ENCODE measurements at places on chromosomes 11 and 22. TPM values are rescaled to one million over a fixed set of nuclear protein-coding genes. Genes with fewer than 3 reads are reported as not detected.

Gene HSD17B12
- total RNA-seq: 38.5 TPM

Gene BAD
- total RNA-seq: 39.1 TPM

Gene NAALAD2
- 0.25 TPM for total RNA-seq

Gene ANO1
- 0.13 TPM for total RNA-seq

Gene DKK3
- total RNA-seq: 408 TPM

Gene ESAM
- 74.5 TPM for total RNA-seq

Gene NPAS4
- total RNA-seq: not detected
